Breast epithelium (tissue), 4 donors: ENCODE measurements at places on chromosomes 4 and X. TPM values are rescaled to one million over a fixed set of nuclear protein-coding genes. Genes with fewer than 3 reads are reported as not detected.
A peak's percentile ranks its signal among the peaks of the same experiment; 100 is the strongest.

Gene TKTL2
- total RNA-seq: 0.32 TPM

Gene CFP
- 17.4 TPM for total RNA-seq

Gene PLA2G12A
- total RNA-seq: 23.7 TPM

Gene EPGN
- total RNA-seq: 2.0 TPM

Gene ZMAT1
- 16.7 TPM for total RNA-seq

Gene AFM
- total RNA-seq: not detected

Gene WAS
- total RNA-seq: 6.0 TPM

Gene FHL1
- 299 TPM for total RNA-seq

Gene AADAT
- total RNA-seq: 6.2 TPM

Gene POU3F4
- total RNA-seq: not detected

Gene ARHGAP10
- 62.6 TPM for total RNA-seq

Gene USP26
- not detected for total RNA-seq

Gene KCND1
- 1.2 TPM for total RNA-seq

Gene SERTM2
- 1.6 TPM for total RNA-seq

Gene HS6ST2
- 1.2 TPM for total RNA-seq

DNA sequence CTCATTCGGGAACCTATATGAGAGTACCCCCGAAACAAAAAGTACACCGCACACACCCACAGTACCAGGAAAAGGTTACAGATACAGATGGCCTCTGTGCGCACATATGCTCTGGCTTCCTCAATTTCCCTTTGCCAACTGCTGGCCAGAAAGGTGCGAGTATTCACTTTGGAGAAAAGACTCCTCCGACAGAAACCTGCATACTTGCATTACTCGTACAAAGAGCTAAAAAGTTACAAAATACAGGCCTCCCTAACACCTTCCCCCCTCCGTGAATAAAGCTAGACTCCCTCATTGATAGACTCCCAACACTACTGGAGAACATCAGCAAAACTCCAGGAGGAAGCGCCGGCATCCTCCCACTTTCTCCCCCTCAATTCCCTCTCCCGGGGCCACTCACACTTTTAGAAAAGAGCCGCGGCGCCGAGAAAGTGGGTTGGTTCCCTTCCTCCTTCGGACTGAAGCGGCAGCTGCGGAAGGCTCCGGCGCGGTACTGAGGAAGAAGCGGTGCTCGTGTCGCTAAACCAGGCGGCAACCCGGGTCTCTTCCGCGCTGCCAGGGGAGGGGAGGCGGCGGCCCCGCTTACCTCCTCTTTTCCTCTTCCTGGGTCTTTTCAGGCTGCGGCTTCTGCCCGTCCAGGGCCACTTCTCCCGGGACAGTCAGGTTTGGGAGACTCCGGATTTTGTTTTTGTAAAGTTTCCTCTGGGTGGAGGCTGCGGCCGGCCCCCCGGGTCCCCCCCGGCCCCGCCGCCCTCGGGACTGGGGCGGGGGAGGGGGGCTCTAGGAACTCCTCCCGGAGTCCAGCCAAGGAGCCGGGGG lies 1.1 kb downstream of the FBXW7 start:
- DNase-seq: no peak

- no peak for DNase-seq
These were observed 133.7 kb upstream of the IL1RAPL2 start for GRCh38 chrX:104432321-104432720.

GRCh38 chr4:97279391-97279790 lies 863.9 kb downstream of the STPG2 start:
- DNase-seq: no peak

DNA sequence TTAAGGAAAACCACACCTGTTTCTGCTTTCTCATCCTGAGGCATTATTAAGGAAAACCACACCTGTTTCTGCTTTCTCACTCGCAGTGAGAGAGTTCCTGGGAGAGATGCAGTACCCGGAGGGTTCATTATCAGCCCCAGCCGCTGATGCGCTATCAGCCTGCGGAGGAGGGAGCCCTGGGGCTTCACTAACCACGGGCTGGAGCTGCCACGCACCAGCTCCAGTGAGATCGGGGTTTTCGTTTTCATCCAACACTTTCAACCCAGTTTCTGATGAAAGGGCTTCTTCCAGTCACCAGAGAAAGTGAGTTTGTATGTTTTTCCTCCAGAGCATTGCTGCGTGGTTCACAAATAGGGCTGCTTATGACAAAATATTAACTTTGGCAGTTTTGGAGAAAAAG lies 93.2 kb upstream of the PRKX start:
- DNase-seq: no peak

DNA sequence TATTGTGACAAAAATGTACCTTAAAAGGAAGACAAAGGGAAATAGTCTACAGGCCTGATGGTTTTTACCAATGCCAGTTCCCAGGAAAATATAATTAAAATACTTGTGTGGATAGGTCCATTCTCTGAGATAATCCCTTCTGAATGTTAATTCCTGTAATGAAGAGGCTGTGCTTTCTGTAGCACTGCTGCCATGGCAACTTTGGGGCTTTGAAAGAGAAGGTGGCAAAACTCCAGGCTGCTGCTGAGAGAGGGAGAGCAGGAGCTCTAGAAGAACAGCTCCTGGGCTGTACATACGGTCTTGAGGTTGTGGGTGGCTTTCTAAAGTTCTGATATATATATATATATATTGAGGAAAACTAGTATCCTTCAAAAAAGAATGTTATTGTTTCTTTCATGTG lies 125.4 kb downstream of the PDLIM5 start:
- peak; percentile 37 for DNase-seq

DNA sequence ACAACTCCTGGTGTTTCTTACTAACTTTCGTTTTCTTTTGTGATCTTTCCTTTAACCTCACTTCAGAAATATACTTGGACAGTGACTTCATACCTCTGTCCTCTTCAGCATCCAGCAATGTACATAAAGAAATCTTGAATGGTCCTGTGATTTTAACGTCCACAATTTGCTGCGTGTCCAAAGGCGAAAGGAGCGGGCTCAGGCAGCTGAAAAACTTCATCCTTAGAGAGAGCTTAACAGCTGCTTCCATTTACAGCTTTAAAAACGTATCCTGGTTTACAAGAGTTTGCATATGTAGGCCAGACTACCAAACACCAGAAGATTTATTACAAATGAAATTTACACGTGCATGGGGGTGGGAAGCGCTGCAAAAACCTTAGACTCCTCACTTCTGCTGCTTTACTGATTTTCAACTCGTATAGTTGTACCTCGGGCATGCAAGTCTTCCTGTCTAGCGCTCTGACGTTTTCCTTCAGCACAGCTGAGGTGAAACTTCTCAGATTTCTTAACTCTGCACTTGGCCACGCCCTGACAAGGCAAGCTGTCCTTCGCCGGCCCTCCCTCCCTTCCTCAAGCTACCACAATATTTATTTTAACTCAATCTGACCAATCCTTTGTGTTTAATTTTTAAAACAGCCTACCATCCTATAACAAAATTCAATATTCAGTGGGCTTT lies 406.4 kb downstream of the FAM47A start:
- DNase-seq: no peak

DNA sequence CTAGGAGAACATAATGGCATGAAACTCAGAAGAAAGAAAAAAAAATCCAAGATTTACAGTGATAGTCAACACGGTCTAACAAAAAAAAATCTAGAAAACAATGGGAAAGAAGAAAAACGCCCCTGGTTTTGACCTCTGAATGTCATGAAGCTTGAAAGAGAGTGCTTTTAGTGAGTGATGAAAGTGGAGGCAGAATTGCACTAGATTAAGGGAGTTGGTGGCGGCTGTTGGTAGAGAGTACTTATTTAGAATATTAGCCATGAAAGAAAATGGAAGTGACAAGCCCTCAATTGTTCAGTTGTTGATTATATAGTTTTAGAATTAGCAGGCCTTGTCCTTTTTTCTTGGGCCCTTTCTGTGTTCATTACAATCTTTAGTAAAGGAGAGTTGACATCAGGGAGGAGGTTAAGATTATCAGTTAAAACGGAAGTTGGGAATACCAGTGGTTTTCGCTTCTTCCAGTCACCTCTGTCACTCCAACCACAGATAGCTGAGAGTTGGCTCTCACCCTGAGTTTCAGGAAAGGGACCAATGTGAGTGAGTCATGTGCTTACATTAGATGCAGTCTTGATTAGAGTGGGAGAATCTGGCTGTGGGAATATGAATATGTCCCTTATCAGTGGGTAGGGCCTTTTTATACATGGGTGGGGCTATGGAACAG lies 29.7 kb downstream of the EREG start:
- no peak for DNase-seq

- no peak for DNase-seq
These were observed 80.1 kb downstream of the FAM184B start for GRCh38 chr4:17701138-17701839.

- no peak for DNase-seq
These were observed 297.1 kb downstream of the PPP3CA start for GRCh38 chr4:101050088-101050836.

- DNase-seq: no peak
These were observed 44.5 kb upstream of the MAGEB2 start for GRCh38 chrX:30170900-30171299.

DNA sequence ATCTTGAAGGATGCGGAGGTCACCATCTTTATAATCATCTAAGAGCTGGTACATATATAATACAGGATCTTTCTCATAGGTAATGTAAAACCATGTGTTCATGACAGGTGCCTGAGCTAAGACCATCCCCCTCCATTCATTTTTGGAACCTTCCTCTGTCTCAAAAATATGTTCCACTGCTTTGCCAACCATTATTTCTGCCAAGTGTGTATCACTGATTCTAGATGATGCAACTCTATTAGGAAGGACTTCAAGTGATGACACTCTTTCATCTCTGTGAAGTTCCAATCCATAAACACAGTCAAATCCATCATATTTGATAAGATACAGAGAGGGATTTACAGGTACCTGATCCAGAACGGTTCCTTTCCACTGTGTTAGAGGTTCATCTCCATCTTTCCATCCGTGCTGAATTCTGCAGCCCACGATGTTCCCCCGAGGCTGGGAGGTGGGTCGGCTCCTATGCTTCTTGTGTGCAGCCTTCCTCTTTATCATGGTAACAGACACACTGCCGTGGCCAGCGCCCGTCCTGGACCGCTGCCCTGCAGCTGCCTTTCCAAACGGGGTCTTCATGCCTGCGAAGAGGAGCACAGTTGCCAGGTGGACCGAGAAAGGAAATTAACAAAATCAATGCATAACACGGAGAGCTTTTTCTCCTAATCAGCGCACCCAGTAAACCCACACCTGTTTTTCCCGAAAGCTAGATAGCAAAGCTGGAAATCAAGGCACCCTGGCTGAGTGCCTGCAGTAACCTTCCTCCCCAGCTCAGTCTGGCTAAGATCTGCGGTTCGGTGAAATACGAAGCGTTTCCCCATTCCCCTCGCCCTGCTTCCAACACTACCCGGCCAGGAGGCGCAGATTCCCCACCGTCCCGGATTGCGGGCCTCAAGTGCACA lies 718 bp downstream of the SPIN3 start:
- DNase-seq: no peak

- no peak for DNase-seq
These were observed 81.7 kb downstream of the EGF start for GRCh38 chr4:109994415-109994827.

- DNase-seq: no peak
These were observed 15.0 kb downstream of the FNIP2 start for GRCh38 chr4:158783785-158784184.

DNA sequence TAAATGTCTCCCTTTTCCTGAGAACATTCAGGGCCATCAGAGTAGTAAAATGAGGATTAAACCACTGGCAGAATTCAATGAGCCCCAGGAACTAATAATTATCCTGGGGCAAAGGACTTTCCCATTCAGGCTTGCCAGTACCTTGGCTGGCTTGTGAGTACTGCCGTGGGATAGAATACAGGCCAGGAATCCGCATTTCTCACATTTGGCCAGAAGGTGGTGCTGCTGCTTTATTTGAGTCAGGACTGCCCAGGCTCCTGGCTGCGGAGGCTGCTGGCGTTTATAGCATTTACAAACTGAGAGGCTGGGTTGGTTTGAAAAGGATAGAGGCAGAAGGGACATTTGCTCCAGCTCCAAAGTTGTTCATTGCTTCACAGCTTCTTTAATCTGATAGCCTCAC lies 91.4 kb downstream of the RTL9 start:
- DNase-seq: peak; percentile 69

DNA sequence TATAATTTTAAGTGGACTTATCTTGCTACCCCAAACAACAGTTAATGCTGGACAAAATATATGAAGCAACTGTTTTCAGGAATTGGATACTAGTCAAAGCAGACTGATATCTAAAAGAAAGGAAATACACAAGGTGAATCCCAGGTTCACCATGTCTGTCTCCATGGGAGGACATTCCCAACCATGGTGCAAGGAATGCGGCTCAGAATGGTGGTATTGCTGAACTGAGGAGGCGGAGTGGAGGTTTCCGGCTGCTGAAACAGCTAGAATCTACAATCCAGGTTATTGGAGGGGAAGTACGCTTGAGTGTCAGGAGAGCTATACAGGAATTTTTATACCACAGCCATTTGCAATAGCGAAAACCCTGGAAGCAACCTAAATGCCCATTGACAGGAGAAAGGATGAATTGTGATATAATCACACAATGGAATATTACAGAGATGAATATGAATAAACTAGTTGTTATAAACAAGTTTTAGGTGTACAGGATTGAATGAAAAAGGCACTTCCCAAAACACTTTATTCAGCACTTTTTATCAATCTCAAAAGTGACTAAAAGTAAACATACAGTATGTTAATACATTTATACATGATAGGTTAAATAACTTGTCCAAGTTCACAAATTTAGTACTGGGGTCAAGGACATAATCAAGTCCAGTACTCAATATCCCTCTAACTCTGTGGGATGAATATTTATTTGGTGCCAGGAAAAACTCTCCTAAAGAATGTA lies 9.0 kb downstream of the HMGB2 start:
- DNase-seq: no peak

DNA sequence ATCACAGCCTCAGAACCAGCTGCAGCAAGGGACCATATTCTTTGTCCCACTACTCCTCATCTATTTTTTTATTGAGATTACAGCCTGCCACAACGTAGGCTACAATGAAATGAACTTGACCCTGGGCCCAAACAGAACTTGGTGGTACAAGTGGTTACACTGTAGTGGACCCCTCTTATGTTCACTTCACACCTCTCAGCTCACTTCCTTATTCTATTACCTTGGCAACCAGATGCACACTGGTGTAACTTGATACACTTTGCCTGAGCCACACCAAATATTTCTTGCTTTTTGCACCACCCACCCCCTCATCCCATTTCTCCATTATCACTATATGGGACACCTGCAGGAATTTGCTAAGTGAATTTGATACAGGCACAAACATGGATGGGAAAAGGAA lies 105.8 kb downstream of the CXCL13 start:
- no peak for DNase-seq

GRCh38 chrX:1380672-1381233 lies 11.2 kb downstream of the SLC25A6 start:
- DNase-seq: no peak

GRCh38 chrX:84186603-84187532 lies 1.1 kb downstream of the RPS6KA6 start:
- DNase-seq: no peak

GRCh38 chr4:69823481-69824186 lies 36.3 kb downstream of the SULT1E1 start:
- DNase-seq: no peak

- peak; percentile 76 for DNase-seq
These were observed 35.3 kb downstream of the NBDY start for GRCh38 chrX:56764153-56764974.

- no peak for DNase-seq
These were observed at the start of gene ZFYVE28 for GRCh38 chr4:2417765-2418649. Gene ZFYVE28 (minus strand): TSS chr4:2418645. CDS start chr4:2418323, 322 bp downstream.

- no peak for DNase-seq
These were observed 6.0 kb downstream of the HMGN5 start for GRCh38 chrX:81195712-81196111.
